ENCODE measurements at places on chromosomes 2 and 18. TPM values are rescaled to one million over a fixed set of nuclear protein-coding genes. Genes with fewer than 3 reads are reported as not detected.
A peak's percentile ranks its signal among the peaks of the same experiment; 100 is the strongest.

GRCh38 chr2:71102981-71103681 is 26.9 kb downstream of the MCEE start:
- no peak for DNase-seq
- no peak overlapping the region for H3K4me3 ChIP-seq
- no peaks in the 10 kb centered on the region for H3K27me3 ChIP-seq
- H3K27ac ChIP-seq, result no peak overlapping the region
- H3K4me1 ChIP-seq, result no peaks in the 10 kb centered on the region
- H3K36me3 ChIP-seq, result no peaks in the 10 kb centered on the region

DNA sequence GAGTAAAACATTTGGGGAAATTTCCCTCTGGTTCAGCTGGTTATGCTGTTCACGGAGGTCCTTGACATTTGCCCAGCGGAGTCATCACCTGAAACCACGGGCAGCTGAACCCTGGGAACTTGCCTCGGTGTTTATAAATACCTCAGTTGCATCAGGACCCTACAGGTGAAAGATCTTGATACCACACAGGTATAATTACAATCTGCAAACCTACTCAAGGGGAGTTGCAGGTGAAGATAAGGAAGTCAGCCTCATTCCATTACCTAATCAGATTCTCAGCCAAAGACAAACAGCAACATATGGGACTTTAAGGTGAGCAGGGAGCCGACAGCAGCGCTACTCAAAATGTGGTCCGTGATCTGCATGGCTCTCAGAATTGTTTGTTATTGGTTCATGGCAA is 37.0 kb upstream of the ATIC start:
- no peak overlapping the region for H3K4me3 ChIP-seq
- no peaks in the 10 kb centered on the region for H3K27me3 ChIP-seq
- H3K27ac ChIP-seq, result no peak overlapping the region
- DNase-seq, result no peak
- H3K4me1 ChIP-seq, result no peaks in the 10 kb centered on the region
- H3K36me3 ChIP-seq, result no peaks in the 10 kb centered on the region

DNA sequence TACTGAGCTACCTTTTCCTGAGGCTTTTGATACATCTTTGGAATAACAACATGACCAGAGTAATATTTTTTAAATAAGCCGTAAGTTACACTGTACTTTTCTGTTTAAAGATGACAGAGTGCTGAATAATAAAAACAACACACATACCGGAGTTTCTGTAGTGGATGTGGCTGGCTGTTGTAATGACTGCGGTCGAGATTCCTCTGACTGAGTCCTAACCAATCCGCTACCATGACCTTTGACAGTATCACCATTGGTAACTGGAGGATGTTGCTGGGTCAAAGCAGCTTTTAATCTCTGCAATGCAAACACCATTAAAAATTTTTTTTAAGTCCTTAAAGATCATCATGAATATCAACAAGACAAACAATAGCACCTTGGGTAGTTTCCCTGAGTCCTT is 70.7 kb downstream of the ATF2 start:
- no peaks in the 10 kb centered on the region for H3K36me3 ChIP-seq
- H3K4me1 ChIP-seq, result no peaks in the 10 kb centered on the region
- no peak overlapping the region for H3K4me3 ChIP-seq
- DNase-seq, result no peak
- no peak overlapping the region for H3K27ac ChIP-seq
- no peaks in the 10 kb centered on the region for H3K27me3 ChIP-seq

GRCh38 chr2:20061476-20061875 is 10.0 kb upstream of the LAPTM4A start:
- H3K4me3 ChIP-seq, result no peak overlapping the region
- DNase-seq, result no peak
- H3K36me3 ChIP-seq, result no peaks in the 10 kb centered on the region
- H3K27me3 ChIP-seq, result no peaks in the 10 kb centered on the region

DNA sequence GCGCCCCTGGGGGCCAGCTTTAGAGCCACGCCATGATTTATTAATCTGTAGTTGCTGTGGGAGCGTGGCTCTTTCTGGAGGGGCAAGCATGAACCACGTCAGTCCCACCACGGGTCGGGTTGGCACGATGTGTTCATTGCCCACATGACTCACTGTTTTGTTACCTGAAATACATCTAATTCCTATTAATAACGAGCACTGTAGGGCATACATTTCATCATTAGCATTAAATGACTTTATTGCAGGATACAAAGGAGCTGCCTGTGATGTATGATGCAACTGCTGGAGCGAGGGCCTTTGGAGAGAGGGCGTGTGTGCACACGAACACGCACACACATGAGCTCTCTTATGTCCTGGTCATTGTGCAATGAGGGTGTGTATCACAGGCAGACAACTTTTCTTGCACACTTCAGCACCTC is 127.0 kb downstream of the INHBB start:
- H3K36me3 ChIP-seq, result no peaks in the 10 kb centered on the region
- H3K27ac ChIP-seq, result peak overlapping the region; percentile 63
- peak; percentile 43 for DNase-seq
- H3K27me3 ChIP-seq, result no peaks in the 10 kb centered on the region
- peaks cover 13% of the 10 kb centered on the region for H3K4me1 ChIP-seq

DNA sequence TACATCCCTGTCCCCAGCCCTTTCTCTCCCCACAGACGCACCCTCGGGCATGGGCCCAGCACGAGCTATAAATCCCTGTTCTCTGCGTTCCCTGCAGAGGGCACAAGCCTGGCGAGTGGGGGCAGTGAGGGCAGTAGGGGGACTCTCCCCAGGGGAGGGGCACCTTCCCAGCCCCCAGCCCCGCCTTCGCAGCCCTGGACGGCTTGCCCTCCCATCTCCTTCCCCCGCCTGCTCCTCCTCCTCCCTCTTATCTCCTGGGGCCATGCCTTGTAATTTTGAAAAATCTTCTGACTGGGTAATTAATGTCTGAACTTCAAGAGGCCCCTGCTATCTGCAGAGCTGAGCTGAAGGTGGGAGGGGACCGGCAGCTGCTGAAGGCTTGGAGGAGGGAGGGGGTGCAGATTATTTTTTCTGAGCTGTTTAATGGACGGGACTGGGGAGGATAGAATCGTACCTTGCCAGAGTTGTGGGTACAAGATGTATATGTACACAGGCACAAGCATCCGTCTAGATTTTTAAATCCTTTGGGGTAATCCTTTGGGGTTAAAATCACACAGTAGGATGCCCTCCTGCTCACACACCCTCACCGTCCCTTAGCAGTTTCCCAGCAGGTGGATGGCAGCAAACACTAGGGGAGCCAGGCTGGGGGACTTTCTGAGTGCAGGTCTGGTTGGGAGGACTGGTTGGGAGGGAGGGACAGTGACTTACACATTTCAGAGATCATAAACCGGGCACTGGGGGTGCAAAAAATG is 121.9 kb downstream of the SMAD7 start:
- H3K27ac ChIP-seq, result peak overlapping the region; percentile 54
- no peaks in the 10 kb centered on the region for H3K27me3 ChIP-seq
- no peak overlapping the region for H3K4me3 ChIP-seq
- no peak for DNase-seq

DNA sequence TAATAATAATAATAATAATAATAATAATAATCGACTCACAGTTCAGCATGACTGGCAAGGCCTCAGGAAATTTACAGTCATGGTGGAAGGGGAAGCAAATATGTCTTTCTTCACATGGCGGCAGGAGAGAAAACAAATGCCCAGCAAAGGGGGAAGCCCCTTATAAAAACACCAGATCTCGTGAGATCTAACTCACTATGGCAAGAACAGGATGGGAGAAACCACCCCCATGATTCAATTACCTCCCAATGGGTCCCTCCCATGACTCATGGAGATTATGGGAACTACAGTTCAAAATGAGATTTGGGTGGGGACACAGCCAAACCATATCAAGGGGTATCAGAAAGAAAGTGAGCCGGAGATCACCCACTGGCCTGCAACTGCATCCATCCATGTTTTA is 40.5 kb upstream of the PAPOLG start:
- no peak overlapping the region for H3K4me3 ChIP-seq
- H3K27ac ChIP-seq, result no peak overlapping the region
- H3K4me1 ChIP-seq, result no peaks in the 10 kb centered on the region
- H3K27me3 ChIP-seq, result no peaks in the 10 kb centered on the region
- DNase-seq, result no peak

- H3K27me3 ChIP-seq, result no peaks in the 10 kb centered on the region
- no peak overlapping the region for H3K4me3 ChIP-seq
- no peak for DNase-seq
- H3K36me3 ChIP-seq, result no peaks in the 10 kb centered on the region
- no peak overlapping the region for H3K27ac ChIP-seq
- no peaks in the 10 kb centered on the region for H3K4me1 ChIP-seq
Measured at GRCh38 chr2:15127301-15127700, 433.8 kb downstream of the NBAS start.

GRCh38 chr2:152520759-152521158 is 185.8 kb downstream of the FMNL2 start:
- DNase-seq, result no peak
- H3K36me3 ChIP-seq, result no peaks in the 10 kb centered on the region
- no peak overlapping the region for H3K27ac ChIP-seq
- no peaks in the 10 kb centered on the region for H3K4me1 ChIP-seq
- no peak overlapping the region for H3K4me3 ChIP-seq

- H3K27me3 ChIP-seq, result no peaks in the 10 kb centered on the region
- H3K4me3 ChIP-seq, result no peak overlapping the region
- H3K27ac ChIP-seq, result no peak overlapping the region
- H3K36me3 ChIP-seq, result peaks cover 20% of the 10 kb centered on the region
- H3K4me1 ChIP-seq, result no peaks in the 10 kb centered on the region
Measured at GRCh38 chr2:11610624-11611242, 59.3 kb downstream of the NTSR2 start.

GRCh38 chr2:47194410-47194809 is 39.3 kb upstream of the STPG4 start:
- no peak overlapping the region for H3K27ac ChIP-seq
- no peak for DNase-seq
- no peaks in the 10 kb centered on the region for H3K27me3 ChIP-seq
- H3K4me3 ChIP-seq, result no peak overlapping the region

The RNF103 gene
- total RNA-seq, result 40.8 TPM

DNA sequence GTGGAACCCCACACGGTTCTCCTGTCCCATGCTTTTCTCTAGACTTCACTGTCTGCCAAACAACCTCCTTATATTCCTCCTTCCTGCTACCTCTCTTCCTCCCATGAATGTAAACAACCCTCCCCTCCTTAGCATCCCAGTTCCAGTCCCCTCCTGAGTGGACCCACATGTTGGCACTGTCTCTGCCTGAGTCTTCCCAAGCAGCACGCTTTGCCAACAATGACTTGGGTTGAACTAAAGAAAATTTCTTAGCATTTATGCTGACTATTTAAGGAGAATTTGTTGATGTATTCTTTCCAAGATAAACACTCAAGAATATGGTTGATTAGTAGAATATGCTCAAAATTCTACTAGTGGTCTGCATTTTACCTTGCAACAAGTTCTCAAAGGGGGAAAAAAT is 338.0 kb downstream of the TNS1 start:
- no peaks in the 10 kb centered on the region for H3K4me1 ChIP-seq
- H3K36me3 ChIP-seq, result no peaks in the 10 kb centered on the region
- no peaks in the 10 kb centered on the region for H3K27me3 ChIP-seq
- no peak for DNase-seq
- no peak overlapping the region for H3K27ac ChIP-seq

GRCh38 chr18:26813043-26813442 is 52.5 kb downstream of the AQP4 start:
- no peak overlapping the region for H3K27ac ChIP-seq
- no peaks in the 10 kb centered on the region for H3K36me3 ChIP-seq
- H3K4me3 ChIP-seq, result no peak overlapping the region
- H3K4me1 ChIP-seq, result no peaks in the 10 kb centered on the region
- peak; percentile 42 for DNase-seq
- no peaks in the 10 kb centered on the region for H3K27me3 ChIP-seq

DNA sequence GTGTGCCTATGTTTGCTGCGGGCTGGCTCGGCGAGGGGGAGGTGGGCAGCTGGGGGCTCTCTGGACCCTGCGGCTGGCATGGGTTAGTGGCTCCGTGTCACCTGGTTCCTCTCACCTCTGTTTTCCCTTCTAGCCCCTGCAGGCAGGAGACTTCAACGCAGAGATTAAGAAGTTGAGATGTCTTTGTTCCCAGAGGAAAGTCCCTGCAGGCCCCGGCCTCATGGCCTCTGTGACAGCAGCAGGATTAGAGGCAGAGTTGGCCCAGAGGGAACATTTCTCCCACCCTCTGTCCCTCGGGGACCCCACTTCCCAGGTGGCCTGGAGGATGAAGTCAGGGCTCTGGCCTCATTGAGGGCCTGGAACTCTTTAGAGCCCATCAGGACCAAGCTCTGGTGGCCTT is 56.5 kb downstream of the HPCAL1 start:
- no peaks in the 10 kb centered on the region for H3K36me3 ChIP-seq
- H3K27ac ChIP-seq, result no peak overlapping the region
- no peak overlapping the region for H3K4me3 ChIP-seq
- no peaks in the 10 kb centered on the region for H3K27me3 ChIP-seq
- H3K4me1 ChIP-seq, result no peaks in the 10 kb centered on the region

The YWHAQ gene
- 248 TPM for total RNA-seq

DNA sequence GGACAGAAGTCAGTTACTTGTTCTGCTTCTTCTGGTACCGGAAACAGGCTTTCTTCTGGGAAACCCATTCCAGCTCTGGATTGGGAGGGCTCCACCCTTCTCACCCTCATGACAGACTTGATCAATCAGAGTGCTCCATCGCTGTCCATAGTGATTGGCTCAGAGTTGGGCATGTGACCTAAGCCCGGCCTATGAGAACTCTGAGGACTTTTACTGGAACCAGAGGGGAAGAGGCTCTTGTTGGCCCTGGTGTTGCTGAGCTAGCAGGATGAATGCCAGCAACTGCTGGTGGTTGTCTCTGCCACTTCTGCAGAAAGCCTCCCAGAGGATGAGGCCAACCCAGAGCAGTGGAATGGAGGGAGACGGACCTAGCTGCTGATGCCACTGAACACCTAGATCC is 33.3 kb downstream of the TMEM37 start:
- no peaks in the 10 kb centered on the region for H3K36me3 ChIP-seq
- no peak for DNase-seq

All from prostate gland (tissue), 2 donors.